ENCODE measurements at places on chromosomes 1 and 21.

- no peak for DNase-seq
Measured at GRCh38 chr1:114105421-114105979, 48.2 kb downstream of the SYT6 start.

DNA sequence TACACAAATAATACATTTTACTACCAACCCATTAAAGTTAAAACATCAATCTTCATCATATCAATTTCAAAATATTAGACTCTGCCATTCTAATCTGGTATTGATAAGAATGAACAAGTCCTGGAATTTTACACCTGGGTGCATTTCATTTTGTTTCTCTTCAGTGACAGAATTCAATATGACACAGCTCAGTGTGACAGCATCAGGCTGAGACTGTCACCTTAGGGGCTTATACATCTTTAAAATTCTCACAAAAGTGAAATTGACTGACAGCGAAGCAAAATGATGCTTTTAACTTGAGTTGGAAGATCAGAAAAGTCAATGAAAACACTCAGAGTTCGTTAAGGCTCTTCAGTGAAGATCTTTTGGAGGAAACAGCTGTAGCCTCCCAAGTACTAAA is 213.0 kb downstream of the DAB1 start:
- no peak for DNase-seq

GRCh38 chr1:89545264-89546038 is 20.8 kb downstream of the LRRC8B start:
- DNase-seq: no peak

GRCh38 chr1:84245563-84245962 is 55.9 kb upstream of the SAMD13 start:
- no peak for DNase-seq
